AG09309 (cell line): ENCODE measurements at places on chromosomes 5 and 9.

DNA sequence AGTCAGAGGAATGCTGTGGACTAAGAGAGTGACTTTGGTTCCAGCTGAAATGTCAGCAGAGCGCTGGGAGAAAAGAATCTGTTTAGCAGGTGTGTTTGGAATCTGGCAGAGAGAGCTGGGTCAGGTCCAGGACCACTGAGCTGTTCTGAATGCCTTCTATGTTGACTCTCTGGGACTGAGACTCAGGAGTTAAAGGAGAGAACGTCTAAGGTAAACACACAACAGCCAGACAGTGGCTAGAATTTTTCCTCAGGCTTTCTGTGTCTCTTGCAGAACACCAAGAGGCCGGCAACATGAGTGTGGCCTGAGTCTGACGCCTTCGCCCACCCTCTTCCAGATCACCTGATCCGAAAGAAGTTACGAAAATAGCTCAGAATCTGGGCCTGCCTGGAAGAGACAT, 107.2 kb upstream of the ZNF462 start:
- DNase-seq, result no peak

DNA sequence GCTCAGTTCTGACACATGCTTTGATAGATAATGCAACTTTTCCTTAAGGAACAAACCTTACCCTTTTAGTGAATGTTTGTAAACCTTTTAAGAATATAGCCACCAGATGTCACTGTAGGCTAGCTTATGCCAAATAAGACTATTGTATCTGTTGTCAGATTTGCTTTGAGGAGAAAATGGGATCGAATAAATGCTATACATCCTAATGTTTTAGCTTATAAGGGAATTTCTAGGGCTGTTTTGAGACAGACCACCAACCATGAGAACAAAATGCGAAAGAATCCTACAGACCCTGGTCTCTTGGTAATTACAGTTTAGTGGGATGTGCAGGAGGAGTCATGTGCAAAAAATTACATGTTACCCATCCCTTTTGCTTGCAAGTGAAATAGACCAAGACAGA, 127.6 kb upstream of the NMUR2 start:
- peak; percentile 23 for DNase-seq

DNA sequence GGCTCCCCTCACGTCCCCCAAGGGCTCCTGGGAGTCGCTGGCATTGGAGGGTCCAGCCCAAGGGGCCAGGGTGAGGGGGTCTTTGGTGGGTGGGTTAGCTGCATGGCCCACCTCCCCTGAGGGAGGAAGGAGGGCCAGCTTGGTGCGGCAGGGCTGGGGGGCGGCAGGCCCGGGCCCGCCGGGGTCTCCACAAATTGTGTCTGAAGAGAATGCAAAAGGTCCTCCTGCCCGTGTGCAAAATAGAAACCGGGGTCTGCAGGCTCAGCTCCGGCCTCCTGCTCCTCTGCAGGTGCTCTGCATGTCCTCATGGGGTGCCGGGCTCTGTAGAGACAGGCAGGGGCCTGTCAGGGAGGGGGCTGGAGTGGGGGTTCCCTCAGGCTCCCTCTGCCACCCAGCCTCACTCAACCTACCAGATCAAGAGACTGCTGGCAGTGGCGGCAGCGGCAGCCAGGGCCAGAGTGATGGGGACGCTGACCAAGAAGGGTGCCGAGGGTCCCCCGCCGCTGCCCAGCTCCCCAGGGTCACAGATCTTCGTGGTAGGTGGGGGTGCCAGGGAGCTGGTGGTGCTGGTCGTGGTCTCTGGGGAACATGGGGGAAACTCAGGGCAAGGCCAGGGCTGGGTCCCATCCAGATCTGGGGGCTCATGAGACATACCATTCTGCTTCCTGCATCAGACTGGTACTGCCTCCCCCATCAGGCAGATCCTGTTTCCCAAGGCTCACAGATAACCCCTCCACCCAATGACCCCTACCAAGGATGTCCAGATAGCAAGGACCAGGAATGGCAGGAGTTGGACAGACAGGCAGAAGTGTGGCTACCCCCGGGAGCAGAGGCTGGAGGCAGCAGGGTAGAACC, 29.2 kb upstream of the ENHO start:
- no peak for DNase-seq

DNA sequence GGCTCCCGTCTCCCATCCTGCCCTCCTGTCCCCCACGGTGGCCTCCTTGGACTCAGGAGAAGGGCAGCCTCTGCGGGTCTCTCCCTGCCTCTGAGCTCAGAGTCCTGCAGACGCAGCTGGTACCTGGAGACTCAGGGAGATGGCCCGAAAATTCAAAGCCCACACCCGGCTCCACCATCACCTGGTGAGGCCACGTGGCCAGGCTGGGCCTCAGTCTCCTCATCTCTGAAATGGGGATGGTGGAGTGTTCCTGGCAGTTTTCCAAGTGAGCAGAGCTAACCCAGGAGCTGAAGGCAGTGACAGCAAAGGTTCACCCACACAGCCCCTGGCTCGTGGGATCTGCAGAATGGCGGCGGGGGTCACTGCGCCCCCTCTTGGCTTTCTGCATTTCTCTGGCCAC, 62.1 kb upstream of the RXRA start:
- DNase-seq, result no peak

- no peak for DNase-seq
These were observed 150.8 kb upstream of the SLC44A1 start for GRCh38 chr9:105093685-105094084.

- DNase-seq, result no peak
These were observed 34.5 kb downstream of the C9orf57 start for GRCh38 chr9:72025906-72026305.

- peak; percentile 63 for DNase-seq
These were observed 165.8 kb upstream of the NR3C1 start for GRCh38 chr5:143569213-143569701.

DNA sequence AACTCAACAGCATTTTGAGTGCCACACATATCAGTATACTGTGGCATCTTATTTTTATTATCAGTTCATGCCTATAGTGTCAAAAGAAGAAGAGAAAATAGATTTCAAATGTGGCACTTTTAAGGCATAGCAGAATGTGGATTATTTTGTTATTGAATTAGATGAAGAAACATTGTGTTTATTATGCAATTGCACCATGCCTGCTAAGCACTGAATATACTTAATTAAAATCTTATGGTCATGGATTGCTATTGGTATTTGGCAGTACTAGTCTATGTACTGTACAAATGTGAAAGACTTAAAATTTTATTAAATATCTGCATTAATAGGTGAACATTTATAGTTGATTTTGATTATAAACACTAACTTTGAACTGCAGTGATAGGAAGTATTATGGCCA, 128.8 kb downstream of the FER start:
- DNase-seq, result no peak

DNA sequence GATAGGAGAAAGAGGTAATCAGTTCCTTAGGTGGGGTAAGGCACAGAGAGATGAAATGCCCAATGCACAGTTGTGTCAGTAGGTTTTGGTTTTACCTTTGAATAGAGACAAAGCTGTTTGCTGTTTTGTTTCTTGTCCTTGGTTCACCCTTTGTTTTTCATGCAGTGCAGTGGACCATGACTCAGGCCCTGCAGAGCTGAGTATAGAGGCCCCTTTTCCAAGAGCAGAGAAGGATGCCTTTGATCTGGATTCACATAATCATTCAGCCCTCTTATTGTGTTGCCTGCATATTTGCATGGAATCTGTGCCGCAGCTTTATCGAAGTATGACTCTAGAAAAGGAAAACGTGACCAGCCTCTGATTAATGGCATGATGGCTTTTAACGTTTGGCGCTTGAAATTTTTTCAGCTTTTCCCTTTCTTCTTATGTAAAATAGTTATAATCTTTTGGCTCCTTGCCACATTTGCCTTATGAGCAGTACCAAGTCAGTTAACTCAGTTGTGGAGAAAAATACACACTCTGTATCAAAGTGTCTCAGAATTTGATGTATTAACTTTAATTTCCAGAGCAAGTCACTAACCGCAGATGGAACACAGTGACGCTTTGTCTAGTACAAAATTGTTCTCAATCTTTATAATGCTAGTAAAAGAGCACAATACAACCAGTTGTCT, 197.6 kb downstream of the KDM4C start:
- DNase-seq, result no peak

DNA sequence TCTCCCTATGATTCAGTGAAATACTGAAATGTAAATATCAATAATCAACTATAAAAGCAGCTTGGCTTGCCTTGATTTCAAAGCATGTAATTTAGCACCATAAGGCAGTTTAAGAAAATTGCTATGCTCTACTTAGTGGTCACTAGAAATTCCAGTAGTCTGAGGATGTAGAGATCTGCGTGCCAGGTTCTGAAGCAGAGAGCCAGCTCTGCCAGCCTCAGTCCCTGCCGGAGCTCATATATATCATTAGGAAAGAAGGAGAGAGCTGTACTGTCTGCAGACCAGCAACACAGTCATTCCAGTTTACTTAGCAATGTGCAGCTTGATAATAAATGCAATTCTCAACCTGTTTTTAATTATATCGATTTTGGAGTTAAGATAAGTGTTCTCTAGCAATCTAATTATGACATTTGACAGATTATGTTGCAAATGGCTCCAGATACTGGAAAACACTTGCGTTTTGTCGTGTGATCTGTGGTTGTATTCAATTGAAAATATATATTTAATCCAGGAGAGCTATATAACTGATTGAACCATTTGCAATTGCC, 540.5 kb downstream of the CTNND2 start:
- DNase-seq, result no peak

DNA sequence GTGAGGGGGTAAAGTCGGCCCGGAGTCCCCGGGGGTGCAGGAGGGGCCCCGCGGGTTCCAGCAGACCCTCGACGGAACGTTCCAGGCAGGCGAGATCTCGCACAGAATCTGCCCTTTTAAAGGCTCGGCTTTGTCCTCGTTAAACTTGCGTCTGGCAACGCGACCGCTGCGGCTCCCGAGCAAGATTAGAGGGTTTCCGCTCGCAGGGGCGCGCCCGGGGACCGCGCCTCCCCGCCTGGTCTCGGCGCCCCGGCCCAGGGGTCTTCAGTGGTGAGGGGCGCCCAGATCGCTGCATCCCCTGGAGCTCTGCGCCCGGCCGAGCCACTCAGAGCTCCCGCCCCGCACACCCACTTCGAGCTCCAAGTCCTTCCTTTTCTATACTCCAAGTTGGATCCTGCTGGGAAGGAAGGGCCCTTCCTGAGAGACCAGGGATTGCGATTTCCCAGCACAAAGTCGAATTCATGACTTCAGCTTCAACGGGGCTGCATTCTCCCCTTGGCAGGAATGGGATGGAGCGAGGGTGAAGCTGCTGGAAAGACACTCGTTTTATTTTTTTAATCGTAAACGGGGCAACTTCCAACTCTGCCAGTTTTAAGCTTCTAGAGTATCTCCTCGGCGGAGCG, 11.3 kb downstream of the PROP1 start:
- DNase-seq, result no peak

GRCh38 chr9:71690063-71690688, 78.1 kb downstream of the CEMIP2 start:
- no peak for DNase-seq

GRCh38 chr9:106886111-106887046, 23.4 kb downstream of the ZNF462 start:
- no peak for DNase-seq
